ENCODE measurements at places on chromosomes 12 and 14.

DNA sequence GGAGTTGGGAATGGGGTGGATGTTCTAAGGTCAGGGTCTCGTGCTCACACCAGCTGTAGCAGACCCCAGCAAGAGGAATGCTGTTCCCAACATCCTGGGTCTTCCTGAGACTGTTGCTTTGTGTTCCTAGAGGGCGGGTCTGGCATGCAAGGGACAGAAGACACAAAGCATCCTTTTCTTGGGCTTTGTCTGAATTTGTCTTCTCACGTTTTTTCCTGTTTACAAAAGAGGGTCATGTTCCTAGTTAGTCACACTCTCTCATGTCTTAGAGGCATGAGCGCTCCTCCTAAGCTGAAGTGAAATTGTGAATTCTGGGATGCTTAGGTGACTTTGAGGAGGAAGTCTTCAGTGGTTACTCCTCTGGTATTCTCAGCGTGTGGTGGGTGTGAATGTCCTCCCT, 9.6 kb upstream of the TAMALIN start:
- DNase-seq = no peak

GRCh38 chr14:92040431-92041051, 682 bp upstream of the TRIP11 start:
- no peak for DNase-seq

DNA sequence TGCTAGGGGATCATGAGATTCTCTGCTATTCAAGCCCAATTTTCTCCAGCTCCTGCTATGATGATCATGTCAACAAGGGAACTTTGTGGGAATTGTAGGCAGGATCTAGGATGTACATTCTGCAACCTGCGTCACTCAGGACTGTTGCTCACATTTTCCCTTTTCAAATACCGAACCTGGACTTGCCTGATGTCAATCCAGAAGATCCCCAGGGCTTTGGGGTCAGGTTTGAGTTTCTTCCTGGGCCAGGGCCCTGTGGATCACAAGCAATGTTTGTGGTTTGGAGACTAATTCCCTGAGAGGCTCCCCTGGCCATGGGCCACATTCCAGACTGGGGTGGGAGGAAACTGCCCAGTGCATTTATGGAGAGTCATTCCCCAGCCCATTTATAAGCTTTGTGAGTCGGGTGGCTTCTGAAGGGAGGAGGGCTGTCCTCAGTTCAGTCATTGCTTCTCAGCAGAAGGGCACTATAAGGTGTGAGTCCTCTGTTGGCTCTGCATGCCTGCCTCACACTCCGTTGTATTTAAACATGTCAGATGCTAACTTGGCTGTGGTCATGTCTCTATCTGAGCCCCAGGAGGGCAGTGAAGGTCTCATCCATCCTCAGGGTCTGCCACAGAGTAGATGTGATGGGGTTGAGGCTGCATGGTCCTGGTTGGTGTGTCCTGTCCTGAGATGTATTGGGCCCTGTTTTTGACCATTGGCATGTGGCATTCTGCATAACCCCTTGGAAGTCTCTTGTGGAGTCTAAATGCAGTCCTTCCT, 6.5 kb downstream of the KRT86 start:
- no peak for DNase-seq

DNA sequence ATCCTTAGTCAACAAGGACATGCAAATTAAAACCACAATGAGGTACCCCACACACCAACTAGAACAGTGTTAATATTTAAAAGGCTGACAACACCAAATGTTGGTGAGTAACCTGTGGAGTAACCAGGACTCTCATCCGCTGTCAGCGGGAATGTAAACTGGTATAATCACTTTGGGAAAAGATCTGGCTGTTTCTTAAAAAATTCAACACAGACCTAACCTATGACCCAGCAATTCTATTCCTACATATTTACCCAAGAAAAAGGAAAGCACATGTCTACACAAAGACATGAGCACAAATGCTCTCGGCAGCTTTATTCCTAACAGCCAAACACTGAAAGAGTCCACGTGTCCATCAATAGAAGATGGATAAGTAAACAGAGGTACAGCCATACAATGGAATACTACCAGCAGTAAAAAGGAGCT, 26.6 kb downstream of the NRDE2 start:
- DNase-seq = no peak

GRCh38 chr14:57199921-57200320, 68.8 kb downstream of the EXOC5 start:
- no peak for DNase-seq

DNA sequence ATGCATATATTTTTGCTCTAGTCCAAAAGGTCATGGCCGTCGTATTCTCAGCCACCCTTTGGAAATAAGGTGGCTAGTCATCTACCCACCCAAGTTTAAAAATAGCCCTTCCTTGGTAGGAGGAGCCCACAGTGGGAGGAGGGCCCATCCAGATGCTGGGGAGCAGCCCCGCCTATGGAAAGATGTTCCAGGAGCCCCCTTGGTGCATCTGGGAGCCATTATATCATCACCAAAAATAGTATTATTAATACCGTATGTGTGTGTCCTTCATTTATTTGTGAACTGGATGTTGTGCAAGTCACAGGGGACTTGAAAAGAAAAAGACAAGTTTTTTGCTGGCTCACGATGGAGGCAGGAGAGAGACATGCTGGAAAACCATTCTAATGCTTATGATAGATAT, 34.0 kb downstream of the EMP1 start:
- DNase-seq = no peak

DNA sequence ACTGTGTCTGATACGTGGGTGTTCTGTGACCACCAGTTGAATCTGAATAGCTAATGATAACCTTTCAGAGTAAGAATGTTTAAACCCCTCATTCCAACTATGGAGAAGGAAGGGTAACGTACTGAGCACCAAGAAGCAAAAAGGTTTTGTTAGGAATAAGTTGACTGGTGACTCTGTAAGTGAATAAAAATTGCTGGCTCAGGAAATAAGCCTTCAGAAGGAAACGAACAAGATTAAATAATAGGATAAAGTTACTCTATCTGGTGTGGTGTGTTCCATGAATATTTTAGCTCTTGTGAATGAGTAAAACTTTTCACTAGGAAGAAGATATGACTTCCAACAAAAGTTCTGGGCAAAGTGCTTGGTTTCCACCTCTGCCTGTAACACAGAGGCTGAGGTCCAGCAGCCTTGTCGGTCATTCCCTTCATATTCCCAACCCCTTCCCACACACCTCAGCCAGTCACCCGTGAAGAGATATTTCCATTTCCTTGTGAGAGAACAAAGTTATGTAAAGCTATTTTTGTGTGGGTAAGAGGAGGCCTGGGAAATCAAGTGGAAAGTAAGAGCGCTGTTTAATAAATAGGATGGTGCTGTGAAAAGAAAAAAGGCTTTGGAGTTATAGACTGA, 47.1 kb downstream of the ARF6 start:
- DNase-seq = no peak

- no peak for DNase-seq
These were observed 631 bp downstream of the PPM1H start for GRCh38 chr12:62934239-62934798.

DNA sequence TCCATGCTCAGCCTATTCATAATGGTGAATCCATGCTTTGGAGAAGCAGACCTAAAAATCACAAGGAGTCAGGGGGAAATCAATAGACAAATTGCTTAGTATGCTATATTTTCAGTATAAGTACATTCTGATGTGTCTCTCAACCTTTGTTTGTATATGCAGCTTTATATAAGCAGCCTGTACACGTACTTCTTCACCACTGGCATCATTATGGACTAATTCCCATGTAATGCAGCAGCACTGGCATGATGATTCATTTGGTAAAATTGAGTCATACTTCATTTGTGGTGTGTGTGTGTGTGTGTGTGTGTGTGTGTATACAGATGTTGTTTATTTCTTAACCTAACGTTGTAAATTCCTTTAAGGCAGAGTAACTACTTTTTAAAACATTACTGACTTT, 10.9 kb downstream of the DCP1B start:
- no peak for DNase-seq

- no peak for DNase-seq
These were observed 21.0 kb downstream of the EEA1 start for GRCh38 chr12:92908108-92908507.

DNA sequence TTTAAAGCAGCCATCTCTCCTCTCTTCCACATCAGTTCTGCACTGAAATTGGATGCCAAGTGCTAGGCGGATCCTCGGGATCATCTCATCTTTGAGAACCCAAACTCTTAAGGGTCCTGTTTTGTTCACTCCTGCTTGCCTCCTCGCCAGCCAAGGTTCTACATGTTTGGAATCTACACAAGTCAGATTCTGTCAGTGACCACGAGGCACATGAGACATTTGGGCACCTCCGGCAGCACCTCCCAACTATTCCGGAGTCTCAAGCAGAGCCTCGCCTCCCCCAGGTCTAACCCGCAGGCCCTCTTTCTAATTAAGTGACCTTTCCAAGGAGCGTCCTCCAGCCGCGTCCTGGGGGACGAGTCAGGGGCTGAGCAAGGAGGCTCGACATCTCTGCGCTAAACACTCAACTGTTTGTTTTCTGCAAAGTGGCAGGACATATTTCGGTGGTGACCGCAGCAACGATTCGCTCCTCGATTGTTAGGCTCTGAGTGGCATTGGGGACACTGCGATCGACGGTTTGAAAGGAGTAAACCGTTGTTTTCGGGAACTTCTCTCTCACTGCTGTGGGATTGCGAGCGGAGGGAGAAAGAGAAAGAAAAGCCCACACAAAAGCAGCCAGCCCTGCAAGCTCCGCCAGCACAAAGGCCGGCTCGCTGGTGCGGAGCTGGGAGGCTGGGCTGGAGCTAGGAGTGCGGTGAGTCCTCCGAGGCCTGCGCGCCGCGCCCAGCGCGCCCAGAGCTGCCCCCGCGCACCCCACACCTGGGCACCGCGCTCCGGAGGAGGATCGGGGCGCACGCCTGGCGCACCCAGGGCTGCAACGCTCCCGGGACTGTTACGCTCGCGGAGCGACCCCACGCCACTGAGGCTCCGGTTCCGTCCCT, 640 bp downstream of the ARMH4 start:
- DNase-seq = no peak

DNA sequence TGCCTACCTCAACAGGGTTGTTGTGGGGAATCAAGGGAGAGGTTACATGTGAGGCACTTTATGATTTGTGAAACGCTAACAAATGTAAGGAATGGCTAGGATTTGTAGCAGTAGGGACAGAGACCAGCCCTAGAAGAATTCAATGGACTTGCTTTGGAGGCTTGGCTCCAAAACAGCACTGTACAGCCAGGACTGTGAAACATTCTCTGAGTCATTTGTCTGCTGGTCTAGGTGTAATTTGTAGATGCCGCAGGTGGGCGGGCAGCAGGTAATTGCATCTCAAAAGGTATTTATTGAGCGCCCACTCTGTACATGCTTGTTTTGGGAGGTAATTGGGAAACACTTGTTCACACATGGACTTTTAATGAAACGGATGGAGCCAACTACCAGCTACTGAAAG, 11.4 kb downstream of the SLC7A8 start:
- no peak for DNase-seq

GRCh38 chr12:112178796-112179195, 53.4 kb downstream of the TRAFD1 start:
- DNase-seq = no peak

DNA sequence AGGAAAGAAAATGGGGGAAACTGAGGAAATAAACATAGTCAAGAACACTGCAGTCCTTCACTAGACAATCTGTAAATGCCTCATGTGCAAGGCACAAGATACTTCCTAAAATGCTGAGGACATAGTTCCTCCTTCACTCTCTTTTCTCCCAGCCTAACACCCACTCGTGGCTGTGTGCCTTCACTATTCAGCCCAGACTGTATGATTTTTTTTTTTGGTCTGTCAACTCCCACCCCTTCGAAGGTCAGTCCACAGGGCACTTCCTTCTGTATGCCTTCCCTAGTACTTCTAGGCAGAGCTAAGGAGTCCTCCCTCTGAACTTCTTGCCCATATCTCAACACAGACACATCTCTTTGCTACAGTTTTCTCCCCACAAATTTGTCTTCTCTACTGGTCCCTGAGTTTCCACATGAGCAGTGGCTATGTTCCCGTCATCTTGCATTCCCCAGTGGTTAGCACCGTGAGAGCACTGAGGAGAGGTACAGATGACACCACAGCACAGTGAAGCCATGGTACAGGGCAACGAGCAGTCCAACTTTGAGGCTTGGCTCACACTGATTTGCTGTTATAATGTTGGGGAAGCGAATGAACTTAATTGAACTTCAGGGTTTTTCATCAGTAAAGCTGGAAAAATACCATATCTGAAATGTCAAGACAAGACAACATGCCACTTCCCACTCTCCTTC, 24.1 kb upstream of the SYCP3 start:
- no peak for DNase-seq

GRCh38 chr14:25140411-25140810, 90.5 kb upstream of the STXBP6 start:
- DNase-seq = no peak

DNA sequence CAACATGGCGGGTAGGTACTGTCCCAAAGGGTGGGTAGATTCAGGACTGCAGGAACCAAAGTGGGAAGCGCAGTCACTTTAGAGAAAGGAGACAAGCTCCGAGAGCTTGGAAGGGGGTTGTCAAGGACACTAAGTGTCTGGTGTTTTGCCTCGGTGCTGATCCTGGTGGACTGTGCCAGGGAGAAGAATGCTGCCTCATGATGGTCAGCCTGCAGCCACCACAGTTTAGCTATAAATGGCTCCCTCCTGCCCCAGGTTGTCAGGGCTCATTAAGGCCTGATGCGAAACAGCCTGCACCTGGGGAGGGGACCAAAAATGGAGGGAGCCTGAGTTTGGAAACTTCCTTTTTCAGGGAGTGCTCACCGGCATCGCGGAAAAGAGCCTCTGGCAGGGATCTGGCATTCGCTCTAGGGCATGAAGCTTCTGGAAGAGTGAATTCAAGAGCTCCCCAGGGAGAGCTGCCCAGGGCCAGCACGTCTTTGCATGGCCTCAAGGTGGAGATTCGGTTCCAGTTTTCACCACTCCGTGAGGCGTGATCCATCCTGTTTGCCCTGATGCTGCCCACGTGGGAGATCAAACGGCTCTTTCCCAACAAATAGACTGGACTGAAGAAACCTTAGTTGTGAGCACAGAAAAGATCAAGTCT, 164.0 kb downstream of the FOXN3 start:
- peak; percentile 37 for DNase-seq

- DNase-seq = no peak
These were observed 169.9 kb upstream of the LHX5 start for GRCh38 chr12:113641426-113642030.

GRCh38 chr12:91958816-91959215, 186.8 kb downstream of the BTG1 start:
- no peak for DNase-seq

DNA sequence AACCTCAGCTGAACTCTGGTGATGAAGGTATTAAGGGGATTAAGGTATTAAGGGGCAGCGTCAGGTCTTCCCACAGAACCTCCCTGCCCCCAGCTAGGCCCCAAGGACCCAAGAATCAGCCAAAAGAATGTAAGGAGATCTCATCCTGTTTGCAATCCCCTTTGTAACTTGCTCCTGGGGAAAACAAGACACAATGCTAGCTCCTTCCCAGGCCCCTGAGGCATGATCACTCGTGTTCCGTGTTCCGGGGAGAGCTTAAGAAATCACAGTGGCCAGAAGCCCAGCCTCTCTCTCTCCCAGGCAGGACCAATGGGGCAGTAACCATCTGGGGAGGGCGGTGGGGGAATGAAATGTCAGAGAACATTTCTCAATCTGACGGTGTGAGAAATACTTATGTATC, 33.2 kb downstream of the PIGH start:
- DNase-seq = no peak

GRCh38 chr14:105267820-105268548, 19.7 kb downstream of the BTBD6 start:
- DNase-seq = no peak

GRCh38 chr14:92755495-92755894, 7.1 kb upstream of the LGMN start:
- no peak for DNase-seq

- no peak for DNase-seq
These were observed 7.0 kb downstream of the ERP27 start for GRCh38 chr12:14931359-14931758.

GRCh38 chr12:123713398-123713797, 1.2 kb downstream of the ATP6V0A2 start:
- DNase-seq = no peak
